Activated CD4-positive, alpha-beta T cell treated with anti-CD3 and anti-CD28 coated beads, Interleukin-2, Interleukin-6, amounts not matched to agents 100 ng/mL and 50 ng/mL, durations not matched to agents 16 hours and 8 hours (primary cell): ENCODE measurements at places on chromosomes 7 and 10.
A peak's percentile ranks its signal among the peaks of the same experiment; 100 is the strongest.

DNA sequence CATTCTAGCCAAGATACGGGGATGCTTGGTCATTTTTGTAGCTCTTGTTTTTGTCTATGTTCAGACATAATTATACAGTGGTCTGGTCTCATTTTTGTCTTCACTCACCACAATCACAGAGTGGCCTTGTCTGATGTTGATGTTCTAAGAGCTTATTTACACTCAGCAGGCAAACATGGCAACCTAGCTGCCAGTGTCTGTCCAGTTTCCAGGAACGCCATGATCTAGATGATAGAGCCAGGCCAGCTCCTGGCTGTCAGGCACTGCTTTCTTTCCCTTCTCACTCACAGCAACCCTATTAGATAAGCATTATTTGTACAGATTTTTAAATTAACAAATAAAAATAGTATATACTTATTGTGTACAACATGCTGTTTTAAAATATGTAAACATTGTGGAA lies 98.6 kb upstream of the PHF14 start:
- no peak for DNase-seq

DNA sequence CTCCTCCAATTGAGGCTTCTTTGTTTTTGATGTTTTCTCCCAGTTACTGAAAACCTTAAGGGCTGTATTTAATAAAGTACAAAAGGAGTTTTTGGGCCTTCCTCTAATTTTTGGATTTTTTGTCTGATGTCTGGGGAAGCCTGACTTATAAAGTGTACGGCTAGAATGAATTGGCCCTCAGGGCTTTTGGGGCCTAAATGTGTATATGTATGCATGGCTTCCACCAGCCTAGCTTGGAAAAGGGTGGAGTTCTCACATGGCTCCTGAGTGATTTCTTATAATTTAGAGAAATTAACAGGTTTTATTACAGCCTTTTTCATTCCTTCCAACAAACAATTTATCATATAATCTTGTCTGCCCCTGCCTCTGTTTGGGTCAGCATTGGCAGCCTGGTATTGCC lies 10.4 kb upstream of the TBATA start:
- DNase-seq = no peak

GRCh38 chr10:80660266-80660665 lies 122.6 kb downstream of the SH2D4B start:
- no peak for DNase-seq

- DNase-seq = peak; percentile 29
These were observed 106.7 kb downstream of the CUX1 start for GRCh38 chr7:101924171-101924570.

DNA sequence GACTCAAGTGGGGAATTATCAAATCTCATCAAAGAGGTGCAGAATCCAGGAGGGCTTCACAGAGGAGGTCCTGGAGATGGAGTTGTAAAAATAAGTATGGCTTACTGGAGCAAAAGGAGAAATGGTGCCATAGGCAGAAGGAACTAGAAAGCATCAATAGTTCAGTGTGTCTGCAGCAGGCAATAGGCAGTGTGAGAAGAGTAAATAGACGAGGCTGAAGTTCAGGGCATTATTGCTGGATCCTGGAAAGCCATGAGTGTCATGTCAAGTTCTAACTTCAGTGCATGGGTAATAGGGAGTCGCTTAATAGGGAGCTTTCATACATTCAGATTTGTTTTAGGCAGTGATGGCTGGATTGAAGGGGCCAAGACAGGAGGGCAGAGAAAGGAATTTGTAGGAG lies 39.3 kb downstream of the CYP26A1 start:
- no peak for DNase-seq

DNA sequence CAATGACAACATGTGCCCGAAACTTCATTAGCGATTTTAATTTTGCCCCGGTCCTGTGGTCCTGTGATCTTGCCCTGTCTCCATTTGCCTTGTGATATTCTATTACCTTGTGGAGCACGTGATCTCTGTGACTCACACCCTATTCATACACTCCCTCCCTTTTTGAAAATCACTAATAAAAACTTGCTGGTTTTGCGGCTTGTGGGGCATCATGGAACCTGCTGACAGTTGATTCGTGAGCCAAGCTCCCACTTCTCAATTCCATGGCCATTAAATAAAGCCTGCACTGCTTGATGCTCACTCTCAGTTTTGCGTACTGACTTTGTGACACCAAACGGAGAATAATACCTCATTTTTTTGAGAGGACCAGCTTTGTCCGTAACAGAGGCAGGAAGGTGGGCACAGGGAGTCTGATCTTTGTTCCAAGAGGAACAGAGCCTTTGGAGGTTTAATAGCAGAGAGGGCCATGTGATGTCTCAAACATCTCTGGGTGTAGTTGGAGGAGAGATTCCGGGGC lies 3.8 kb upstream of the ADAMTS14 start:
- no peak for DNase-seq

DNA sequence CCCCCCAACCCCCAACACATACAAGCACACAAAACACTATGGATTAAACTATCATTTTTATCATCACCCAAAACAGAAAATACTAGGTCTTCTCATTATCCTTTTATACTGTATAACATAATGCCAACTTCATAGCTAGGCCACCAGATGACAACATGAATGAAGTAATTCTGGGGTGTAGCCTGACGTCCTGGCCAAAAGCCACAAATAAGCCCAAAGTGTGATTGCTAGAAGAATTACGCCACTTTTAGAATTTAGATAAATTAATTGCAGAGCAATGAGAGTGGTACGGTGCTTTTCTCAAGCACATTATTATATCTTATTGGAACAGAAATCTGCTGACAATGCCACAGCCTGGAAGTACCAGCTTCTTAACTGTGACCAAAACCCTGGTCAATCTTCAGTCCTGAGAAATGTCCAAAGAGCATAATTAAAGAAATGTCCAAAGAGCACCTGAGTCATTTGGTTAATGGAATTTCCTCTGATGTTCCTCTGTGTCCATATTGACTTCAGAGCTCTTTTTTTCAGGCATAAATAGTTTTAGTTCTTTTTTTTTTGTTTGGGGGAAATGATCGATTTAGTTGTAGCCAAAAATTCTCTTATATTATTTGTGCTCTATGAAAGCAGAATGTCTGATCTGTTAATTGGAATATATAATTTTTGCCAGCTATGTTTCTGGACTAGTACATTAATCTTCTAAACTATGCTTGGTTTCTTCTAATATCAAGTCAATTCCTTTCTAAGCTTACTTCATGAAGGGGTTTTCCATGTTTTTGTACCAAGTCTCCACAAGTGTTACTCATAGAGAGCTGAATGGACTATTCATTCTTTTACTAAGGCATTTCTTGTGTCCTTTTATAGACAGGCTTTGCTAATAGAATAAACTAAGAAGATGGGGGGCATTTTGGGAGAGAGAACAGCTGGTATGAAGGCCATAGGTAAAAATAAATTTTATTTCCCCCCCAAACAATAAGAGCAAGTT lies 233.4 kb upstream of the SLC26A5 start:
- no peak for DNase-seq

- no peak for DNase-seq
These were observed 39.1 kb upstream of the ABLIM1 start for GRCh38 chr10:114697061-114697598.

- no peak for DNase-seq
These were observed 1570.6 kb upstream of the LRRTM3 start for GRCh38 chr10:65355141-65355680.

DNA sequence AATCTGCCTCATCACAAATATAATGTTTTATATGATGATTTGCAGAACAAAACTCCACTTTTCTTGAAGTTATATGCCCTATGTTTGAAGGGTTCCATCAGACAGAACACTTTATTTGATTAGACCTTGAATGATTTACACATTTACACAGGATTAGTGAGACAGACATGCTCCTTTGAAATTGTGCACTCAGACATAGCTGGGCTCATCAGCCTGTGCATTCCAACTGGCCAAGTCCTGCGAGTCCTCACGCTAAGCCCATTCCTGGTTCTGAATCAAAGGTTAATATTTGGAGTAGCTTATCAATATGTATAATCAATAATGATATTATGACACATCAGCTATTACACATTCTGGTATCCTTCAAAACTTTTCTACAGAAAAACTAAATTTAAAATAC lies 173.6 kb downstream of the MBL2 start:
- no peak for DNase-seq

DNA sequence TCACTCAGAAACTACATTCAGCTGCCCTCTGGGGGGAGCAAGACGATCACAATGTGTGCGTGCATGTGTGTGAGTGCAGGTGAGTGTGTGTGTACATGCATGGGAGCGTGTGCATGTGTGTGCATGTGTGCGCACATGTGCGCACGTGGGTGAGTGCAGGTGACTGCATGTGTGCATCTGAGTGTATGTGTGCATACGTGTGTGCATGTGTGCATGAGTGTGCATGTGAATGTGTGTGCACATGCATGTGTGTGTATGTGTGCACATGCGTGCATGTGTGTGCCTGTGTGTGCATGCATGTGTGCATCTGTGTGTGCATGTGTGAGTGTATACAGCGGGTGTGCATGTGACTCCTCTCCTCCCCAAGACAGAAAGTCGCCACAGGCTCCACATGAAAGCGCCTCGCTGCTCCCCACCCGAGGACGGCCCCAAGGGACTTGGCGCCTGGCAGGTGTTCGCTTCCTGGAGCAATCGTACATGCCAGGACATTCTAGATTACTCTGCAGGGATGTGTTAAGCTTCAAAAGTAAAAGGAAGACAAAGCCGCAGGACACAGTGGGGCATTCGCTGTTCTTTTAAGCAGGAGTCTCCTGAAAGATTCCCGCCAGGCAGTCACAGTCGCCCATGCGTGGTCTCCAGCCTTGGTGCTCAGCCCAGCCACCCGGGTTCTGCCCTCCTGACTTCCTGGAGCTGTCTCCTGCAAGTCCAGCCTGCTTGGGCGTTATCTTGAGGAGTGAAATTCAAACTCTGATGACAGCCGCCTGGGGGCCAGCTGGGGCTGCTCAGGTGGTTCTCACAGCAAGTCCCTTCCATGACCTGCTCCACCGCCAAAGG lies 42.0 kb upstream of the ADGRA1 start:
- no peak for DNase-seq

- DNase-seq = no peak
These were observed 80.8 kb downstream of the INPP5A start for GRCh38 chr10:132618158-132618919.

DNA sequence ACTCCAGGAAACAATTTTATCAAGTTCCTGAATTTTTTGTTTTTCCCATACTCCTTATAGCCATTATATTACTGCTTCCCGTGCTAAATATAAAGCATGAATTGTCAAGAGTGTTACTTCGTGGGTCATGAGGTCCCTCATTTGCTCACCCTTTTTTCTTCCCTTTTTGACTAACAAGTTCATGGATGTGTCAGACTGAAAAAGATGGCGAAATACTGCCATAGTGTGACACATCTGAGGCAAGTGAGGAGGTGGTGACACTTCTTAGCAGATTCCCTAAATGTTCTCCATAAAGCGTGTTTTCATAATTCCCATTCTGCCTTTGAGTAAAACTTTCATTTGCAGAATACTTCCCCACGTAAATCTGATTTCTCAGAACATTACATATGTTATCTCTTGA lies 269.6 kb upstream of the FZD1 start:
- no peak for DNase-seq

DNA sequence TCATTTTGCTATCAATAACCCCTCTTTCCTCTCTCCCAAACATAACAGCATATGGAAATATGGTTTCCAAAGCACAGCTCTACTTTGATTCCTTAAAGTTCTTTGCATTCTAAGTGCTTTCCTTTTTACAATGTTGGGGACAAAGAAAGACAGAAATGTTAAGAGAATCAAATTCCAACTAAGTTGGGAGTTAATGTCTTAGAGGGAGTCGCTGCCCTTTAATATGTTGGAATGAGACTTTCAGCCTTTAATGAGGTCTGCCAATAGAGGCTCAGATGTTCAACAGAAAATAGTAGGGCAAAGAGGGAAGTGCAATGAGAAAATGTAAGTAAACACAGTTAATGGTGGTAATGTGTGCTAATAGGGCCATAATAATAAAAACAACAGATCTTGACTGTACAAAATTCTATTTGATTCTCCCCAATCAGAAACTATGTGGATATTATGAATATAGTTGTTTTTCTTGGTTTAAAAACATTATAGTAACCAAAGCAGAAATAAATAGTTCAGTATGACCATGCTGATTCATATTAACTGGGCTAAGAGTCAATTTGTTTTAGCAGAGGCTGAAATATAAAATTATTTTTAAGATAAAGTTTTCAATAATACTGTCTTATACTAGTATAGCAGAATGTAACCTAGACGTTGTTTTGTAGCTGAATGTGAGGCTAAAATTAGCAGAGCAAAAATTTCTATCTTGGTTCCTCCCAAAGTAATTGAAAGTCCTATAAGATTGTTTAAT lies 10.3 kb downstream of the HYCC1 start:
- DNase-seq = no peak

DNA sequence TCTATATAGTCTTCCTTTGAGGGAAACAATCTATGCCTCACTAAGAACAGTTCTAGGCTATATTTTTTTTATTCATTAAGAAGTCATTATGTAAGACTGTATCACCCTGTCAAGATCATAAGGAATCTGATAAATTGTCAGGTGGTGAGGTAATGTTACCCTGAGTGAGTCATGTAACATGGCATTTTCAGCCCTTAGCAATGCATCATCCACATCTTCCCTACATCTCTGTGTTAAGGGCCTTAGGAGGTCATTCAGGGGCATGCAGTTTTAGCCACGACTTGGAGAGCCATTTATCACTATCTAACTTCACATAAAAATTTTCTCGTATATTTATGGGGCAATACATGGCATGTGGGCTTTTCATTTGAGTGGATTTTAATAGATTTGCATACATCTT lies 924.5 kb upstream of the MBL2 start:
- DNase-seq = no peak

- no peak for DNase-seq
These were observed 95.8 kb downstream of the CLEC2L start for GRCh38 chr7:139619367-139619657.

GRCh38 chr7:28290496-28290895 lies 109.9 kb upstream of the JAZF1 start:
- no peak for DNase-seq

- no peak for DNase-seq
These were observed 680.2 kb downstream of the PCDH15 start for GRCh38 chr10:54120806-54121205.

DNA sequence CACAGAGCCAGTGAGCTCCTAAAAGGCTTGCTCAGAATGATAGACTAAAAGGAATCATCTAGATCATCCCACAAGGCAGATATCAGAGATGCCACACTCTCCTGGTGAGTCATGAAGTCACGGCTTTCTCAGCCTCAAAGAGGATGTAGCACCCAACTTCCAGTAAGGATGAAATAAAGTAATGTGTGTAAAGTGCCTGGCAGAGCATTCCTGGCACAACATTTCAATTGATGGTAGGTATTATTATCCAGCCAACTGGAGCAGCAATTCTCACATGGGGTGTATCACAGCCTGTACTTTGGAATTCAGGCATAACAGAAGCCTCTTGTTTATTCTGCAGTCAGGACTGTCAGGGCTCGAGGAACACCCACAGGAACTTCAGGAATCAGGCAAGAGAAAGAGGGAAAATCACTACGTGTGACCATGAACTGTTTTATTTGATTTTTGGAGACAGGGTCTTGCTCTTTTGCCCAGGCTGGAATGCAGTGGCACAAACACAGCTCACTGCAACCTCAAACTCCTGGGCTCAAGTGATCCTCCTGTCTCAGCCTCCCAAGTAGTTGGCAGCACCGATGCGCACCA lies 5.3 kb upstream of the NAT16 start:
- no peak for DNase-seq

GRCh38 chr10:20648263-20648874 lies 248.7 kb downstream of the NEBL start:
- no peak for DNase-seq

GRCh38 chr10:123274306-123275135 lies 120.3 kb downstream of the BUB3 start:
- no peak for DNase-seq
